Mesothelial cell of epicardium (in vitro differentiated cells): ENCODE measurements at places on chromosomes 1 and 21.

GRCh38 chr1:164637461-164638375 lies 78.7 kb downstream of the PBX1 start:
- no peak for DNase-seq

DNA sequence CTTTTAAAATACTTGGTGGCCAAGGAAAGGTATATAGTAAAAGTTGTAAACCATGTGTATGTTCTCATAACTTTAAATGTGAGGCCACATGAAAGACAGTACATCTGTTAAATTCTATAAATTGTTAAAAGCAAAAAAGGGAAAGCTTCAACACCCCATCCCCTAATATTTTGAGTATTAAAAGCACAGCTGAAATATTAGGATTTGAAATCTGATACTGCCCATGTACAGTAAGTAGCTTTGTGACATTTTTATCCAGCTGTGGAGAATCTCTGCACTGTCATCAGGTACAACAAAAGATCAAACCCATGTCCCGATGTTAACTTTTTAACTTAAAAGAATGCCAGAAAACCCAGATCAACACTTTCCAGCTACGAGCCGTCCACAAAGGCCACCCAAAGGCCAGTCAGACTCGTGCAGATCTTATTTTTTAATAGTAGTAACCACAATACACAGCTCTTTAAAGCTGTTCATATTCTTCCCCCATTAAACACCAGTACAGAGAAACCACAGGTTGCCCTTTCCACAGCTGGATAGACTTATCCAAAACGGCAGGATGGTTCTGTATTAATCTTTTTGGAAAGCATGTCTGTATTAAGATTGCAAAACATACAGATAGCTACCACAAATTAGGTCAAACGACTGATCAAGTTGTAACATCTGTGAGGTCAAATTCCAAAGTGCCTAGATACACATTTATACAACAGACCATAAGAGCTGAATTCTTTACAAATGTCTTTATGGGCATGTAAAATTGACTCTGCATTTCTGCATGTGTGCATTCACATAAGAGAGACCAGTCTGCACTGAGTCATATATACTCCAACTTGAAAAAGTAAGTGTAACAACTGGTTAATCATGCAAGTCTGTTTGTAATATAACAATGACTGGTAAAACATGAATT lies 5.2 kb downstream of the IRF2BP2 start:
- DNase-seq, result no peak

GRCh38 chr1:69510026-69510425 lies 57.7 kb upstream of the LRRC7 start:
- no peak for DNase-seq

- no peak for DNase-seq
Measured at GRCh38 chr1:241992734-241993133, 6.2 kb downstream of the MAP1LC3C start.
